ENCODE measurements at places on chromosomes 2 and 18.

GRCh38 chr2:158701101-158701500 lies 94.0 kb upstream of the DAPL1 start:
- no peak for DNase-seq

DNA sequence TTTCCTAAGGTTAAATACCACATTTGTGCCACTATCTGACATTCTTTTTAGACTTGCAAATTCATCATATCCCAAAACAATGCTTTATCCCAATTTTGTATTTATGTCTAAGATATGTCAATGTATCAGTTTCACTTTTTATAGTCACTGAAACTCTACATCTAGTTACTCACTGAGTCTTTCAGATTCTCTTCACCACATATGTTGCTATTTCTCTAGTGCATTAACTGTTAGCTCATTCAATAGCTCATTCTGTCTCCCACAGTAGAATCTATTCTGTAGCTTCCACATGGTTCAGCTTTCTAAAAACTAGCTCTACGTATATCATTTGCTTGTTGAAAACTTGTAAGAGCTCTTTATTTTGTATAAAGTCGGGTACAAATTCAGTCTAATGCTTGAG lies 1420.6 kb upstream of the NXPH2 start:
- DNase-seq = no peak

DNA sequence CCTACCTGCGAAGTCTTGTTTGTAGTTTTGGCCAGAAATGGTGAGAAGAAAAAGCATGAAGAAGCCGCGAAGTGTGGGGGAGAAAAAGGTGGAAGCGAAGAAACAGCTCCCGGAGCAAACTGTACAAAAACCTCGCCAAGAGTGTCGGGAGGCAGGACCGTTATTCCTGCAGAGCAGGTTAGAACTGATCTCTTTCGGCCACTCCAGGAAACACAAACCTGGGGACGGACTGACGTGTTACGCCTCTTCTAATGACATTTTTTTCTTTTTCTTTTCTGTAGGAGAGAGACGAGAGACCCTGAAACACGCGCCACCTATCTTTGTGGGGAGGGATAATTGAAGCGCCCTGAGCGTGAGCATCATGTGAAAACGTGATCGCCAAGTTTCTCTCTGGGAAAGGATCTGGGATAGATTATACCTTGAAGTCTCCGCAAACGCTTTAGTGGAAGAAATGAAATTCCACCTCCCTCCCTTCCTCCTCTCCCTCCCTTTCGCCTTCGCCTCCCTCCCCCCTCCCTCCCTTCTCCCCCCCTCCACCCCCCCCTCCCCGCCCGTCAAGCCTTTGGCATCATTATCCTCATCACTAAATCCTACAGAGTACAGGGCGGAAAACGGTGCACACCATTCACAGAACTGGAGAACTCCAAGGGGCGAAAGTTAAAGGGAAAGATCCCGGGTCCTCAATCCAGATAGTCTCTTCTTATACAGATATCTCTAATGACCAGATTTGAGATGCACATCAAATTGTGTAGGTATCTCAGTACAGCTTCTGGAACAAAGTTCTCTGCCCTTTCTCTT lies at the start of gene ZEB2:
TSS of gene ZEB2 (minus strand) at position 186 of the 798 bp plus-strand sequence. CDS start 2,769 bp downstream, outside the sequence.
- no peak for DNase-seq

DNA sequence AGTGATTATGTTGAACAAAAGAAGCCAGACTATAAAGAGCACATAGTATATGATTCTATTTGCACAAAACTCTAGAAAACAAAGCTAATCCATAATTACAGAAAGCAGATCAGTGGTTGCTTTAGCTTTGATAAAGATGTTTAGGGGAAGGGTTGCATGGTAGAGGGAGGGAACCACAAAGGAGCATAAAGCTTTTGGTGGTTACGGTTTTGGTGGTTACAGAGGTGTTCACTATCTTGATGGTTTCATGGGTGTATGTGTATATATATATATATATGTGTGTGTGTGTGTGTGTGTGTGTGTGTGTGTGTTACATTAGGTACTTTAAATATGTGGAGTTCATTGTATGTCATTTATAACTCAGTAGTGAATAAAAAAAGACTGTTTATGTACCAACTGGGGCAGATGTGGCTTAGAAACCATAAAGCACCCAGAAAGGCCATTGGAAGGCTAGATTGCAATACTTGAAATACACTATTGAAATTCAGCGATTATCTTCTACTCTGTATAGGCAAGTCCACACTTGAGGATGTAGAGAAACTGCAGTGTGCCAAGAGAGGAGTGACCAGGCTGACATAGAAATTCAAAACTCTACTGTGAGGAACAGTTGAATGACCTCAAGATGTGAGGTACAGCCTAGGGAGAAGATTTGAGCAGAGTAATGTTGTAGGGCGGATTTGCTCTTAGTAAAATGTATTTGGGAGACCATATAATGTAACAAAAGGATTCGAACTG lies 60.6 kb downstream of the CAB39 start:
- DNase-seq = no peak

- DNase-seq = no peak
Observed at GRCh38 chr2:241724975-241725870, 9.2 kb upstream of the D2HGDH start.

GRCh38 chr2:119536211-119536610 lies 8.0 kb upstream of the CFAP221 start:
- DNase-seq = no peak

- DNase-seq = no peak
Observed at GRCh38 chr2:309148-309953, 21.5 kb upstream of the ALKAL2 start.

DNA sequence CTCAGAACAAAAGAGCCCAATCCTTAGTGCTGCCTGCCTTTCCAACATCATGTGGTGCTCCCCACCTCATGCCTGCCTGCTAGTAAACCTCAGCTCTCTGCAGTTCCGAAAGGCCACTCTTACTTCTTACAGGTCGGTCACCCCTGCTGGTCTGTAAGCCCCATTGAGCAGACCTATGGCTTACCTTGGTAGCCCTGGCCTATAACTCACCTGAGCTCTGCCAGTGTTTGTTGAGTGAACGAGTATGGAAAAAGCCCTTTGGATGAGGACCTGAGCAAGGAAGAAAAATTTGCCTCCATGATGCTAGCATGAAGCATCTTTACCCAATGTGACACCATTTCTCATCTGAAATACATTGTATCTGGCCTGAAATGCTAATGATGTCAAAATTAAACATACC lies 83.3 kb downstream of the LIPG start:
- no peak for DNase-seq

- DNase-seq = no peak
Observed at GRCh38 chr2:209663139-209663538, 108.5 kb upstream of the UNC80 start.

- no peak for DNase-seq
Observed at GRCh38 chr2:8090748-8091700, 590.8 kb upstream of the ID2 start.

GRCh38 chr2:157898591-157898996 lies 22.5 kb upstream of the ACVR1 start:
- no peak for DNase-seq

- DNase-seq = no peak
Observed at GRCh38 chr2:168801961-168802858, at the start of gene NOSTRIN. Gene NOSTRIN, plus strand, starts transcription at chr2:168802637. Its CDS starts 10 bp downstream, at chr2:168802647.

GRCh38 chr2:241071677-241072111 lies 30.4 kb downstream of the MTERF4 start:
- no peak for DNase-seq

DNA sequence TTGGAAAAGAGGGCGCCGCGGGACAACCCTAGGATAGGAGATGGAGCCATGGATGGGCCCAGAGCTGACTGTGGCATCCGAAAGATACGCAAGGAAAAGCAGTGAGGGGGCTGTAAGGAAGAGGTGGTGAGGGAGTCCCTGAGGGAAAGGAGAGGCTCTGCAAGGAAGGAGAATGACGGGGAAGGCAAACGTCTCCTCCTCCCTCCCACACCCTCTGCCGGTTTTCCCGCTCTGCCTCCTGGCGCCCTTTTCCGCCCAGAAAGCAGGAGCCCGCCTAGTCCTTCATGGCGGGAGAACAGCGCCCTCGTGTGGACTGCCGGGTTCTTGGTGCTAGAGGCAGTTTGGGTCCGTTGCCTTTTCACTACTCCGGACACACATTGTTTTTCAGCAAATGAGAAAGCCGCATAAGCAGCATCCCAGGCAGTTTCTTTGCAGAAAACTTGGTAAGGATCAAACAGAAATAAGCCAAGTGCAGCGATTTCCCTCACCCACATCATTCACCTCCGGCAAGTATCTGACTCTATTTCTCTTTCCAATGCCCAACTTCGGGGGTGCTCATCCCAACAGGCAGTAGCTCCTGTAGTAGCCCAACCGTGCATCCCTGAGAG lies 200.4 kb downstream of the INO80D start:
- no peak for DNase-seq

- no peak for DNase-seq
Observed at GRCh38 chr2:62964050-62964449, 86.6 kb upstream of the OTX1 start.

GRCh38 chr2:235366390-235366789 lies 127.5 kb upstream of the AGAP1 start:
- DNase-seq = no peak

DNA sequence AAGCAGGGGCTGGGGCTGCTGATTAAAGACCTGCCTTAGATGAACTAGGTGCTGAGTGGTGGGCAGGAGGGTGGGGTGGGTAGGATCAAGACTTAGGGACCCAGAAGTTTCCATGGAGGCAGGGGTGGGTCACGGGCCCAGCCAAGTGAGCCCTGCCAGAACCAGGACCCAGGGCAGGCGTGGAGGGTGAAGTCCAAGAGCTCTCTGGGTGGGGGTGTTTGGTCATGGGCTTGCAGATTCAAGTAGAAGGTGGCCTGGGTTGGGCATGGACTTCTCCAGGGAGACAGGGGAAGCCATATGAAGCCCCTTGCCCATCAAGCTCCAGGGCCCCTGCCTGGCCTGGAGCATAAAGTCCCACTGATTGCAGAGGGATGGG lies 168.8 kb downstream of the SMAD7 start:
- no peak for DNase-seq

DNA sequence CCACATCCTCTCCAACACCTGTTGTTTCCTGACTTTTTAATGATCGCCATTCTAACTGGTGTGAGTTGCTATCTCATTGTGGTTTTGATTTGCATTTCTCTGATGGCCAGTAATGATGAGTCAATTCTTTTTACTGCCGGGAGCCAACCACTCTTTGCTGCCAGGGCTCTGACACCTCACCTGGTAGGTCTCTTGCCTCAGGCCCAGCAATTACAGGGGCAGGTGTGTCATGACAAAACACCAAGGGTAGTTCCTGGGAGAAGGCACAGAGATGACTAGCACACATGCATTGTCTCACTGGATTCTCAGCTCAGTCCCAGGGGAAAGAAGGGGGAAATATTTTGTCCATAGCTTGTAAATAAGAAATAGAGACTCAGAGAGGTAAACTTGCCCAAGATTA lies 122.3 kb downstream of the CHST9 start:
- no peak for DNase-seq

- DNase-seq = no peak
Observed at GRCh38 chr2:43265421-43265820, 39.0 kb upstream of the ZFP36L2 start.

GRCh38 chr2:201855356-201855755 lies 49.0 kb downstream of the CDK15 start:
- no peak for DNase-seq

DNA sequence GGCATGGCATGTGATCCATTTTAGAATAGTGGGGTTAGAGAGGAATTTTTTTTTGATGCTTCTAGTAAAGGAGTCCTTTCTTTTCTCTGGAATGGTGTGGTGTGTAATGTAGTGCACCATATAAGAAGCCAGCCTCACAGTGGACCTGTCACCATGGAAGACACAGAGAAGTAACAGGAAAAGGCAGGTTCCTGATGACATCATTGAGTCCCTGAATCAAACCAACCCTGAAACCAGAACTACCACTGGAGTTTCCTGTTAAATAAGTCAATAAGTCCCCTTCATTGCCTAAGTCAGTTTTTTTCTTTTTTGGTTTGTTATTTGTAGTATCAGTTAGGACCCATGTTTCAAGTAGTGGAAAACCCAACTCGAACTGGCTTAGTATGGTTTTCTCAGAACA lies 11.9 kb downstream of the ADCYAP1 start:
- DNase-seq = no peak

DNA sequence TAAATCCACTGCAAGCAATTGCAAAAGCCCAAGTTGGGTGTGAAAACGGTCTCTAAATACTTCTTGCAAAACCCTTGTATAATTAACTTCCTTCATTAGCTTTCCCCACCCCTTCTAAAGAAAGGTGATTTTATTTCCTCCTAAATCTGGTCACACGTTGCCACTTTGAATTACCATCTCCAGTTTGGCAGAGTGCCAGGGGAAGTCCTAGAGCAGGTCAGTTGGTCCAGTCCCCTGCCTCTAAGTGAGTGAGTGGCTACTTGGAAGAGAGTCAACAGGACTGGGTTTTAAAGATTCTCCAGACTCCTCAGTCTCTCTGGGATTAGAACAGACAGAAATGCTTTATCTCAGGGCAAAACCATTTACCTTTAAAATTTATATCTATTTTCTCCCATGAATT lies 18.7 kb upstream of the LYPD6B start:
- DNase-seq = no peak

DNA sequence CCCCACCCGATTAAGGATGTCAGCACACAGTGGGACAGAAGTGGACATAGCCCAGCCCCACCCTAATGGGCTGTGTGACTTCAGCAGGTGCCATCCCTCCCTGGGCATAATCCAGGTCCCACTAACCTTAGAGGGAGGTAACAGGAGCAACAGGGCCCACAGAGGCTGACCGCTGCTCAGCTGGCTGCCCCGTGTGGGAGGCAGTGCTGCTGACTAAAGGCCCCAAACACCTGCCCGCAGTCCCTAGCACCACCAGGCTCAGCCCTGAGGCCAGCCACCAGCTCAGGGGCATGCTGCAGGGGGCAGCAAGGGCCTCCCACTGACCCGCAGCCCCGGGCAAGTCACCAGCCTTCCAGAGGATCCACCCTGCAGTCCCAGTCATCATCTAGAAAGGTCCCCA lies 14.6 kb downstream of the BIN1 start:
- no peak for DNase-seq

GRCh38 chr2:206603243-206603642 lies 39.0 kb upstream of the FAM237A start:
- no peak for DNase-seq

- no peak for DNase-seq
Observed at GRCh38 chr18:59665057-59666006, 31.9 kb downstream of the CCBE1 start.

DNA sequence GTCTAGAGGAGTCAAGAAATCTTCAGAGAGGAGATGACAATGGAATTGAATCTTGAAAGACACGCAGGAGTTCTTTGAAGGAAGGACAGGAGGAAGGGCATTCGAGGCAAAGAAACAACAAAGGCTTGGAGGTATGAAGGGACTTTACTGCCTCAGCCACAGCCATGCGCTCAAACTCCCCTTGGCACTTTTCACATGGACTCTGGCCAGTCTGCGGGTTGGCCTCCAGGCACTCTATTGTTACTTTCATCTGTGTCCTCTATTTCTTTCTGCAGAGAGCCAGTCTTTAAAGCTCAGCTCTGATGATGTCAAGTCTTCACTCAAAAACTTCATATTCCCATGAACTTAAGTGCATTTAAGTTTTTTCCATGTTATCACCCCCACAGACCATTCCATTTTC lies 95.4 kb downstream of the ZAP70 start:
- DNase-seq = no peak

GRCh38 chr18:74360852-74361655 lies 45.4 kb downstream of the C18orf63 start:
- no peak for DNase-seq

- DNase-seq = no peak
Observed at GRCh38 chr2:673615-674320, 3.4 kb downstream of the TMEM18 start.

All from activated gamma-delta T cell (primary cell).